ENCODE measurements at places on chromosomes 4 and X. TPM values are rescaled to one million over a fixed set of nuclear protein-coding genes. Genes with fewer than 3 reads are reported as not detected.

The TRPC3 gene
- total RNA-seq, result 0.46 TPM

The AVPR2 gene
- total RNA-seq, result not detected

DNA sequence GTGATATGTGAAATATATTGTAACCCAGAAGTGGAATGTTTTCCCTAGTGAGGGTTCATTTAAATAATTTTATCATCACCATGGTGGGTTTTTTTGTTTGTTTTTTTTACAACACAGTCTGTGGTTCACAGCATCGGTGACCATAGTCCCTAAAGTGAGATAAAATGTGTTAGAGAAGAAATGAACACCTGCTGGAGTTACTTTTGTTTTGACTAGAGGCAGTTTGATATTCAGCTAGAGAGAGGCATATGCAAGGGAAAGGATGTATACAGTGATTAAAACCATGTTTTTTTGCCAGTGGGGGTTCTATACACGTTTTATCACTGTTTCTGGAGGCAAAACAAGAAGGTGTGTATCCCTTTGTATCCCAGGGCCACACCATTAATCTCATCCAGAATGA, 541.5 kb downstream of the PCDH7 start:
- DNase-seq, result no peak
- peaks cover 2% of the 10 kb centered on the region for H3K36me3 ChIP-seq
- H3K27me3 ChIP-seq, result no peaks in the 10 kb centered on the region
- H3K4me3 ChIP-seq, result no peak overlapping the region
- no peaks in the 10 kb centered on the region for H3K4me1 ChIP-seq
- H3K27ac ChIP-seq, result no peak overlapping the region

DNA sequence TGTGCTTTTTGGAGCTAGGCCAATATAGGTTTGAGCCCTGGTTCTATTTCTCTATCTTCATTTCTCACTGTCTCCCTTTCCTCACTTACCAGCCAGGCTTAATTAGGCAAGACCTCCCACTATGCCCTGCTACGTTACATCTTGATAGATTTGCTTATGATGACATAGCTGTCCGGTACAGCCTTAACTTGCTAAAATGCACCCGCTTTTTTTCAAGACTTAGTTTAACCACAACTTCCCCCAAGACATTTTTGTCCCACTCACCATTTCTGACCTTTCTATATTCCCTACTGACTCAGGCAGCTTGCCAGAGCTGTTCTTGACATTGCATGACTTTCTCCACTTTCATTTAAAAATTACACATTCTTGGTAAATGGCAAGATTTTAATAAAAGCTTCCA, 152.6 kb downstream of the MID1 start:
- no peaks in the 10 kb centered on the region for H3K4me1 ChIP-seq
- no peak overlapping the region for H3K27ac ChIP-seq
- no peak for DNase-seq

The MAGEC3 gene
- total RNA-seq, result not detected

All from activated T-cell treated with anti-CD3 and anti-CD28 coated beads, Interleukin-2, amount 50 U/mL, for 72 hours (primary cell).